Activated T-cell treated with anti-CD3 and anti-CD28 coated beads for 4 hours (primary cell): ENCODE measurements at places on chromosomes 12 and 14.

DNA sequence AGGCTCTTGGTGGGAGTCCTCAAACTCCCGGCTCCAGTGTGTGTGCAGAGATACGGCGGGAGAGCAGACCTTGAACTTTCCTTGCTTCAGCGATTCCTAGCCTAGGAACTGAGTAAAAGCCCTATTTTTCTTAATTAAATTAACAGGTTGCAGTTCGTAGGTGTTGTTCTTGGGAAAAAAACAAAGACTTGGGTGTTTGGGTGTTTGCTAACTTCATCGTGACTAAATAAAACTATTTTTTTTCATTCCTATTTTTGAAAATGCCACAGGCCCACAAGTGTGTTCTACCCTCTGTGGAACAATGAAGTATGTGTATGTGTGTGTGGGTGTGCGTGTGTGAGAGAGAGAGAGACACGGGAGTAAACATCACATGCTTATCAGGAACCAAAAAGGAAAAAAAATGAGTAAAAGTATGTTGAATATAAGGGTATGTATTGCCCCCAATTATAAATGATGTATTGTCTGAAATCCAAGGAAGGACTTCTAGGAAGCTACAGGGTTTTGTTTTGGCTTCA is 651 bp downstream of the TMEM117 start:
- no peak for DNase-seq

DNA sequence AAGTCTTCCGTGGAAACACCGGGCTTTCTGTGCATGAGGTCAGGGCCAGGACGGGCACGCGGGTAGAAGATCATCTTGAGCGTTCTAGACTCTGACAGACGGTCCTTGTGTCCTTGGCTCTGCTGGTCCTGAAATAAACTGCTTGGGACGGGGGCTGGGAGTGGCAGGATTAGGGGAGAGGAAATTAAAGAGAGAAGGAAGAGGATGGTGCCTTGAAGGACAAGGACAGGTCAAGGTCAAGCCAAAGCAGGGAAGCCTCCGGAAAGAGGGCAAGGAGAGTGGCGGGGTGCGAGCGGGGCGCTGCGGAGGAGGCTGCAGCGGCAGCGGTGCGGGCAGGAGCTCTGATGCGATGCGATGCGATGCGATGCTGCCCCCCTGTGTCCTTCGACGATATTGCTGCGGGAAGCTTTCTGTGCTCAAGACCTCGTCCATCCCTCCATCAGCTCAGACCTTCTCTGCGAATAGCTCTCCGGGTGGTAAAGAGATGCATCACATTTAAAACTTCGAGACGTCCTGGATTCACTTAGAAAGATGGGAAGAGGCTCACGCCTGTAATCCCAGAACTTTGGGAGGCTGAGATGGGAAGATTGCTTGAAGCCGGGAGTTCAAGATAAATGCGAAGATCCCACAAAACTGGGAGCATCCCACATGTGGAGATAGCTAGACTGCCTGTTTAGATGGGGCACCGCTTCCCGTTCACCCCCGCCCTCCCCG is 110.1 kb upstream of the TMEM132D start:
- DNase-seq: peak; percentile 7

GRCh38 chr14:81589381-81590065 is 55.9 kb upstream of the SEL1L start:
- DNase-seq: no peak

- no peak for DNase-seq
Observed at GRCh38 chr12:59179231-59179630, 258.9 kb upstream of the LRIG3 start.

- peak; percentile 45 for DNase-seq
Observed at GRCh38 chr12:57845478-57846284, 848 bp downstream of the CTDSP2 start.

DNA sequence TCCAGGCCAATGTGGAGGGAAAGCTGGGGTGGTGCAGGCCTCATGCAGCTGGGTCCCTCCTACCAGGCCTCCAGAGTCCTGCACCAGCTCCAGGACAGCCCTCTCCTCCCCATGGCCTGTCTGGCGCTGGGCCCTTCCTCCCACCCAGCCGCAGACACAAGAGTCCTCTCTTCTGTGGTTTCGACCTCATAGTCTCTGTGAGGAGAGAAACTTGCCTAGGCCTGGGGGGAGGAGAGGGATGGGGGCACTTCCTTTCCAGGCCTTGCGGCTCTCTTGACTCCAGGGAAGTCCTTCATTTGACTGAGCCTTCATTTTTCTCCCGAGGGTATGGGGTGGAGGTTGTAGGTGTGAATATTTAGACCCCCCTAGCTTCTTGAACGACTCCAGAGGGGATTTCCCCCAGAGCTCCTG is 2.3 kb downstream of the MMP14 start:
- no peak for DNase-seq

DNA sequence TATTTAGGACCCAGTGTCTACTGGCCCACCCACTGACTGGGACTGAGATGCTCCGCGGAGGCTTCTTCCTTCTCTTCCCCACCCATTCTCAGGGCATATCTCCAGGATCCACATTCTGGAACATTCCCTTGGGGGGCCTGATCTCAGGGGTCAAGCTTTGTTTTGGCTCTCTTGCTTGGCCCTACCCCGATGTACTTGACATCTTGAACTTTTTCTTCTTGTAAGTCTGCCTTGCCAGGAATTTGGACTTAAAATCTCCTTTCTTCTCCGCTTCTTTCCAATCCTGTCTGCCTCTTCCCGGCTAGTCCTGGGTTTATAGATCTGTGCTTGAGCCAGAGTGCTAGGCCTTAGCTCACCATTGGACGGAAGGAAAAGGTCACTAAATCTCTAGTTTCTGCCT is 22.1 kb downstream of the DACT1 start:
- no peak for DNase-seq

- DNase-seq: no peak
Observed at GRCh38 chr14:90585106-90585505, 188.3 kb downstream of the CALM1 start.

DNA sequence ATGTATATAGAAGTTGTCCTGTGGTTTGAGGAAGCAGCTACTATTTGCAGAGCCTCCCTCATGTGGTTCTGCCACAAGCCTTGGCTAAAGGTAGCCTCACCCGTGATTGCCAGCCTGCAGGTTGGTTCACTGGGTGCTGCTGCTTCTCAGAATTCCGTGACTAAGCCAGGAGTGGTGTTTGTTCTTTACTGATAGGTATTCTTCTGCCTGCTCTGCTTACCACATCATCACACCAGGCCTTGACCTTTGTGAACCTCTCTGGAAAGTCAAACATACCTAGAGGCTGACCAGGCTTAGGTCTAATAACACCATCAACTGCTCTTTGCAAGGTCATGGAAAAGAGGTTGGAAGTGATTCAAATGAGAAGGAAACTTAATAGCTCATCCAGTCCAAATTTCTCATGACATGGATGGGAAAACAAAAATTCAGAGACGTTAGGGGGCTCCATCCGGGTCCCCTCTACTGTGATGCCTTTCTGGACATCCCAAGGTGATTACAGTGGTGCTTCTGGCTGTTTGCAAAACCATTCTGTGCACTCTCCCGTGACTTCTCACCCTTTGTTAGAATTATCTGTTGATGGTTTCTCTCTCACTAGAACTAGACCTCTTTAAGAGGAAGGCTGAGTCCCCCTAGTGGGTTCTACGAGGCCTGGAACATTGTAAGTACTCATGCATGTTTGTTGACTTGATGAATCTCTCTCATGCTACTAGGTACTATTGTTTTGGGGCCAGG is 8.5 kb upstream of the SOCS2 start:
- no peak for DNase-seq

GRCh38 chr12:91743704-91744321 is 401.8 kb downstream of the BTG1 start:
- DNase-seq: no peak

DNA sequence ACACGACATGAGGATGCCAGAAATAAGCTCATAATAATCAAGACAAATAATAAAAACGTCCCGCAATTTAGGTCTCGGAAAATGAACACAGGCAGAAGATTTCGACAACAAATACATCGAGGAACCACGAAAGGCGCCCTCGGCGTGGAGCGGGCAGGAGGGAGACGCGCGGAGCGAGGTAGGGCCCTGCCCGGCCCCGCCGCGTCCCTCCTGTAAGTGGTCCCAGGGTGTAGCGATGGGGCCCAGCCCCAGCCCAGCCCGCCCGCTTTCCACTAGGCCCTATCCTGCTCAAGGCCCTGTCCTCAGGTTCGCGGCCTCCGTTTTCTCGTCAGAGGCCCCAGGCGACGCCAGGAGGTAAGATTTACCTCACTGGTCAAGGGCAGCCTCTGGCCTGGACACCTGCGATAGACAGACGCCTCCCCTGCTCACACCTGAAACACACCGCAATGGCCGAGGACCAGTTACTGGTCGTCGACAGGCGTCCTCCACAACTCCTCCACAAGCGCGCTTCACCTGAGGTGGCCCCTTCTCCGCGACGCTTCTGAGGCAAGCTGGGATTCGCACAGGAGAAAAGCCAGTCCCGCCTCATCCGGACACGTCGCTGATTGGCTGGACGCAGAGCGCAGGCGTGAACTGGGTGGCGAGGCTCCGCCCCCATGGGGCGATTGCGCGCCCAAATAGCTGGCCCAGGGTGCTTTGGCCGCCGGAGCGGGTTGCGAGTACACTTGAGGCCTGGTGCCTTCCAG is at the start of gene SYCP3:
Gene SYCP3 (minus strand): TSS at position 543 of the 746 bp plus-strand sequence. CDS start 1,527 bp downstream, outside the sequence.
- no peak for DNase-seq
